Esophagus squamous epithelium (tissue), 5 donors: ENCODE measurements at places on chromosomes 1 and 21. TPM values are rescaled to one million over a fixed set of nuclear protein-coding genes. Genes with fewer than 3 reads are reported as not detected.

The CHIA gene
- total RNA-seq, result not detected

GRCh38 chr1:210413951-210414350 is 85.2 kb downstream of the HHAT start:
- no peak for DNase-seq
- H3K27me3 ChIP-seq, result no peaks in the 10 kb centered on the region
- H3K36me3 ChIP-seq, result peaks cover 10% of the 10 kb centered on the region
- H3K4me1 ChIP-seq, result peaks cover 2% of the 10 kb centered on the region
- H3K27ac ChIP-seq, result no peak overlapping the region
- no peak overlapping the region for H3K4me3 ChIP-seq

The OR2T2 gene
- total RNA-seq, result not detected

DNA sequence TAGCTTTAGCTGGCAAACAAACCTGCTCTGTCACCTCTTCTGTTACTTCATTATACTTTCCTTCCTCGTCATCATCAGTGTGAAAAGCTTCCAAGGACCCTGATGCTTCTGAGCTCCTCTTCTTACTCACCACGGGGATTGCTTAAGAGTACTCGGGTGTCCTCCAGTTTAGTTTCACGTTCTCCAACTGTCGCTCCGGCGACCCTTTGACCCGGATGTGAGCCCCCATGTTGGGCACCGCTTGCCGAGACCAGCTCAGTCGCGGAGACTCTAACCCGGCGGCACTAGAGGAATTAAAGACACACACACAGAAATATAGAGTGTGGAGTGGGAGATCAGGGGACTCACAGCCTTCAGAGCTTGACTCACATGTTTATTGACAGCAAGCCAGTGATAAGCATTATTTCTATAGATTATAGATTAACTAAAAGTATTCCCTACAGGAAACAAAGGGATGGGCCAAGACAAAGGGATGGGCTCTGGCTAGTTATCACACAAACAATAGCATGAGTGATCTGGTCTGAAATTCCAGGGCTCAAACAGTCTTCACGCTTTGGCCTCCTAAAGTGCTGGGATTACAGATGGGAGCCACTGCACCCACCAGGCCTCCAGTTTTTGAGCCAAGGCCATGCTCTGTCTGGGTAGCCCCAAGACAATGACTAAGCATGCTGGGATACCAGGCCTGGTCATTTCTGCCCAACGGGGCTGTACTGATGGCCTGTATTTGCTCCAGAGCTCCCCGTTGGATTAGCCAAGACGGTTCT is 30.1 kb upstream of the ENO1 start:
- no peaks in the 10 kb centered on the region for H3K36me3 ChIP-seq
- H3K4me1 ChIP-seq, result peaks cover 12% of the 10 kb centered on the region
- H3K27ac ChIP-seq, result no peak overlapping the region
- no peak overlapping the region for H3K4me3 ChIP-seq
- H3K27me3 ChIP-seq, result no peaks in the 10 kb centered on the region

DNA sequence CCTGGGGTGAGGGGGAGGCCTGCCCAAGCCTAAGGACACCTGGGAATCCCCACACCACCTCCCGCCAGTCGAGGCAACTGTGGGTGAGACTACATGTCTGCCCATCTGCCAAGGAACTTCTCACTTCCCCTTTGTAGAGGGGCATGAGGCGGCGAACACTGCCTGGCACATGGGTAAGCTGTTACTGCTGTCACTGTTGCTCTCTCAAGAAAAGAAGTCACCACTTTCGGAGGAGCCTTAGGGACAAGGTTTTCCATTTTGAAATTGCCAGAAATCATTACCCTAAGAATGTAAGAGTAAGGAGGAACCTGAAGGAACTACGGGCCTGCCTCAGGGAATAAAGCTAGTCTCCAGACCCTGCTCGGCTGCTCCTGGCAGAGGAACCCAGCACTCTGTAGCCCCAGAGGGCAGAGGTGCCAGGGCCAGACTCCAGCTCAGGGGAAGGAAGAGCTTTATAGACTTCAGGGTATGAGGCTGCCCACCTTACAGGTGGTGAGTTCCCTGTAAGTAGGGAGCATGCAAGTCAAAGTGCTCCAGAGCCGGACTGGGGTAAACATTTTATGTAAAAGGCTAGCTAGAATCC is 23.3 kb downstream of the SLC2A1 start:
- H3K27me3 ChIP-seq, result no peaks in the 10 kb centered on the region
- H3K4me3 ChIP-seq, result no peak overlapping the region
- DNase-seq, result no peak
- H3K36me3 ChIP-seq, result peaks cover 69% of the 10 kb centered on the region

DNA sequence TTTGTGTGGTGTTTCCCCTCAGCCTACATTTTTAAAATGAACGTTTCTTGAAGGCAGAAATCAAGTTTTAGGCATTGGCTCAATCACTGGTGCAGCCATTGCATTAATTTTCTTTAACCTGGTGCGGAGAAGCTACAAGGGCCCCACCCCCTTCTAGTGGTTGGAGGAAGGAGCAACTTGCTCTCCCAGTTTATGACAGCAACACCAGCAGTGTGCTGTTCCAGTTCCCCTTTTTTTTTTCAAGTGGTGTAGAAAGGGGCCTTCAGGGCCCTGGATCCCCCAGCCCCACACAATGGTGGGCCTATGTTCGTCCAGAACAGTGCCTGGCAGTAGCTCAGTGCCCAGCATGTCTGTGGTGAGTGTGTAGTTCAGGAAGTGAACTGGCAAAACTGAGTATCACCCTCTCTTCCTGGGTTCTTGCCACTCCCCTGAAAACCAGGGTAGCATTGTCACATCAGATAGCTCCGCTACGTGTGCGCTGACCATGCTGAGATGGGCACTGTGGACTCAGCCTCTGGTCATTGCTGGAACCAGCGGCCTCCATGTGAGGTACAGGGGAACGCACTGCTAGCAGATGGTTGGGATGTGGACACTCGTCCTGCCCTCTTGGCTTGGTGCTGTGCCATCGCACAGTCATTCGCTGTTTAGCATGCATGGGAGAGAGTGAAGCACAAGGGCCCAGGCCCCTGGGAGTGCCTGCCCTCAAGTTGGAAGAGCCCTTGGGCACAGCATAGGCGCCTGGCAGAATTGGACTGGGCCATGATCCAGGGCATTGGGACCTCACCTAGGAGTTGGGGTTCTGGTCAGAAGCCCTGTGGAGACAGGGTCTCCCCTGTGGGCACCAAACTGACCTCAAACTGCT is 7.2 kb downstream of the ARF1 start:
- H3K4me3 ChIP-seq, result peak overlapping the region; percentile 12
- no peaks in the 10 kb centered on the region for H3K27me3 ChIP-seq
- DNase-seq, result no peak
- H3K27ac ChIP-seq, result peak overlapping the region; percentile 49
- peaks cover 5% of the 10 kb centered on the region for H3K36me3 ChIP-seq
- H3K4me1 ChIP-seq, result peaks cover 85% of the 10 kb centered on the region

- peak overlapping the region; percentile 92 for H3K27ac ChIP-seq
- no peaks in the 10 kb centered on the region for H3K27me3 ChIP-seq
- H3K4me3 ChIP-seq, result peak overlapping the region; percentile 86
- no peaks in the 10 kb centered on the region for H3K36me3 ChIP-seq
Measured at GRCh38 chr1:93448292-93448982, 519 bp downstream of the FNBP1L start.

GRCh38 chr1:68197891-68198290 is 34.4 kb downstream of the WLS start:
- H3K27ac ChIP-seq, result peak overlapping the region; percentile 60
- peaks cover 58% of the 10 kb centered on the region for H3K4me1 ChIP-seq
- H3K36me3 ChIP-seq, result peaks cover 11% of the 10 kb centered on the region
- no peaks in the 10 kb centered on the region for H3K27me3 ChIP-seq
- no peak overlapping the region for H3K4me3 ChIP-seq

DNA sequence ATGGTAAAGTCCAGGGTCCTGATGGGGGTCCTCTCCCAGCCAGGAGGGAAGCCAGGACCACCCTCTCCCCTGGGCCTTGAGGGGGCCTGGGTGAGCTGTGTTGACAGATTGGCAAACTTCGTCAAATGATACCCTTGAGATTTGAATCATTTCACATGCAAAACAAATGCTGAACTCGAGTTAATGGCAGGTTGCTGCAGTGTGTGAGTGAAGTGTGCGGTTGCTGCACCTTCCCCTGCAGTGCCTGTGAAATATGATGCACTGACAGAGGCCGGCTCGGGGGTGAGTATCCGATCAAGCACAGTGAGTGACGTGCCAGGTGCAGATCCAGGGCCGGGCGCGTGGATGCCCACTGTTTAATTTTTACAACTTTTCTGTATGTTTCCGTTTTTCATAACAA is 5.7 kb upstream of the KRTAP12-1 start:
- H3K27me3 ChIP-seq, result no peaks in the 10 kb centered on the region
- H3K36me3 ChIP-seq, result no peaks in the 10 kb centered on the region
- H3K4me3 ChIP-seq, result no peak overlapping the region
- no peaks in the 10 kb centered on the region for H3K4me1 ChIP-seq

GRCh38 chr21:37742532-37742931 is 173.7 kb downstream of the KCNJ6 start:
- H3K4me1 ChIP-seq, result no peaks in the 10 kb centered on the region
- H3K27me3 ChIP-seq, result no peaks in the 10 kb centered on the region
- DNase-seq, result no peak
- no peak overlapping the region for H3K4me3 ChIP-seq

- no peaks in the 10 kb centered on the region for H3K36me3 ChIP-seq
- H3K27me3 ChIP-seq, result no peaks in the 10 kb centered on the region
- no peak overlapping the region for H3K4me3 ChIP-seq
- no peak overlapping the region for H3K27ac ChIP-seq
- no peak for DNase-seq
- H3K4me1 ChIP-seq, result no peaks in the 10 kb centered on the region
Measured at GRCh38 chr1:119549719-119550132, 42.7 kb downstream of the HSD3B1 start.

DNA sequence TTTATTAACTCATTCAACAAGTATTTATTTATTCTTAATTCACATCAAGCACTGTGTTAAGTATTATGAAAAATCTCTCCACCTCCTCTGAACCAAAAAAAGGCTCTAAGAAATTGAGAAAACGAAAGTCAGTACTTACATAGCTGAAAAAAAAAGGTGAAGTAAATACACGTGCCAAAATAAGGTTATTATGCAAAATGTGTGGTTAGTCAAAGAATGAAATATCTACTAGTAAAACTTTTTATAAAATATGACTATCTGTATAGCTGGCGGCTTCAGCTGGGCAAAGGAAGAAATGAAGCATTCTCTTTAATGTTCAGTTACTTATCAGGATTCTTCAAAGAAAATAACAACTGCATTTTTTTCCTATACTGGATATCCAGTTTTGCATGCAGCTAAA is 35.5 kb upstream of the ASPM start:
- H3K4me1 ChIP-seq, result no peaks in the 10 kb centered on the region
- H3K4me3 ChIP-seq, result no peak overlapping the region
- DNase-seq, result no peak

DNA sequence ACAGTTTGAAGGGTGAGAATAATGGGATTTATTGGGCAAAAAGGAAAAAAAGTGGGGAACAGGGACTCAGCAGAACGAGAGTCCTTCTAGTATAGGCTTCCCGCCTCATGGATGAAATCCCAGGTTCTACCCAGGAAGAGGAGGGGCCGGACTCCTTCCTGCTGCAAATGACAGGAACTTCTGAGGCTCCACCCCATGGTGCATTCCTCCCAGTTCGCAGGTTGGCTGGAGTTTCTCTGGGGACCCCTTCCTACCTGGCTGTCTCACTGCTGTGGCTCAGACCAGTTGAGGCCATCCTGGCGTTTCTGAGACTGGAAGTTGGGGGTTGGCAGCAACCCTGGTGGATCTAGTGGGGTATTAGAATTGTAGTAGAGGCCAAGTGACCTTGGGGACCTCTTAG is 27.5 kb downstream of the CNIH3 start:
- no peak overlapping the region for H3K27ac ChIP-seq
- H3K27me3 ChIP-seq, result no peaks in the 10 kb centered on the region
- H3K36me3 ChIP-seq, result no peaks in the 10 kb centered on the region
- no peaks in the 10 kb centered on the region for H3K4me1 ChIP-seq
- no peak for DNase-seq

DNA sequence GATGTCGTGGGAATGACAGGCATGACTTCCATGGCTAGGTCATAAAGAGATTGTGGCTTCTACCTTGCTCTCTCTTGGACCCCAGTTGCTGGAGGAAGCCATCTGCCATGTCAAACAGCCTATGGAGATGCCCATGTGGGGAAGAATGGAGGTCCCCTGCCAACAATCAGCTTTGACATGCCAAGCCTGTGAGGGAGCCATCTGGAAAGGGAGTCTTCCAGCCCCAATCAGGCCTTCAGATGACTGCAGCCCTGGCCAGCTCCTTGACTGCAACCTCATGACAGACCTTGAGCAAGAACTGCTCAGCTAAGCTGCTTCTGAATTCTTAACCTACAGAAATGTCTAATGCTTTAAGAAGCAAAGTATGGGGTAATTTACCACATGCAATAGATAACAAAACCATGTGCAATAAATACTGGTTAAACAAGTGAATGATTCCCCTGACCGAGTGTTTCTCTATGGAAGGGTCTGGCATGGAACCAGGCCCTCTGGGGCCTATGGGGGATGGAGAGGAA is 187.1 kb downstream of the HIVEP3 start:
- DNase-seq, result no peak
- no peak overlapping the region for H3K27ac ChIP-seq
- no peaks in the 10 kb centered on the region for H3K27me3 ChIP-seq
- H3K4me3 ChIP-seq, result no peak overlapping the region
- H3K36me3 ChIP-seq, result no peaks in the 10 kb centered on the region

The MYOCOS gene
- not detected for total RNA-seq

- no peak overlapping the region for H3K27ac ChIP-seq
- DNase-seq, result no peak
- H3K36me3 ChIP-seq, result no peaks in the 10 kb centered on the region
- H3K4me3 ChIP-seq, result no peak overlapping the region
- H3K27me3 ChIP-seq, result no peaks in the 10 kb centered on the region
- H3K4me1 ChIP-seq, result no peaks in the 10 kb centered on the region
Measured at GRCh38 chr1:235979716-235980333, 85.1 kb downstream of the NID1 start.

DNA sequence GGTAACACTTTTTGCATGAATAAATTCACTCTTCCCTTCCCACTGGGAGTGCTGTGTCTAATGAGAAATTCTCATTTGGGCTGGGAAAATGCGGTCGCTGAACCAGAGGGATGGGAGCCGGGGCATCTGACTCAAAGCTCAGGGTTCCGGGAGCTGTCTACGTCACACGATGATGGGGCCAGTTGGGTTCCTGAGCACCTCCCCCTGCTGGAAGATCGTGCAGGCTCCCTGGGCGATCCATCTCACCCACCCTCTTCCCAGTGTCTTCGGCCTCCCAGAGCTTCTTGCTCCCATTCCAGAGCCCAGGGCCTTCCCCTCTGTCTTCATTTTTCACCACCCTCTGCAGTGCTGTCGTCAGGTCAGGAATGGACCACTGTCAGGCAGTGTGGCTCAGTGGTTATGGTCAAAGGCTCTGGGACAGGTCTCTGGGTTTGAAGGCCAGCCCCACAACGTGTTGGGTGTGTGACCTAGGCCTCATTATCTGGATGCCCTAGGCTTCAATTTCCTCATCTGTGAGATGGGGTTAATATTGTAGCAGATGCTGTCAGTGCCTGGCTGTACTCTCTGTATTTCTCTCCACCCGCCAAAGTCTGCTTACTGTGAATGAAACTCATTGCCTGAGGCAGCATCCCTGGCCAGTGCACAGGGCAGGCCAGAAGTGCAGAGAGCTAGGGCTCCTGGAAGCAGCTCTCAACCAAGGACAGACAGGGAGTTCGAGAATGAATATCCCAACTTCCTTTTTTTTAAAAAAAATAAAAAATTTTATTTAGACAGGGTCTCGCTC is 31.8 kb downstream of the IGSF21 start:
- H3K27me3 ChIP-seq, result no peaks in the 10 kb centered on the region
- no peak overlapping the region for H3K4me3 ChIP-seq
- no peaks in the 10 kb centered on the region for H3K36me3 ChIP-seq
- no peak for DNase-seq
- H3K27ac ChIP-seq, result no peak overlapping the region
